GM04503 (cell line): ENCODE measurements at places on chromosomes 2 and 18.

- DNase-seq = no peak
Measured at GRCh38 chr18:35189510-35189909, 51.3 kb upstream of the ZNF397 start.

- no peak for DNase-seq
Measured at GRCh38 chr2:39483534-39483933, 46.4 kb upstream of the MAP4K3 start.

DNA sequence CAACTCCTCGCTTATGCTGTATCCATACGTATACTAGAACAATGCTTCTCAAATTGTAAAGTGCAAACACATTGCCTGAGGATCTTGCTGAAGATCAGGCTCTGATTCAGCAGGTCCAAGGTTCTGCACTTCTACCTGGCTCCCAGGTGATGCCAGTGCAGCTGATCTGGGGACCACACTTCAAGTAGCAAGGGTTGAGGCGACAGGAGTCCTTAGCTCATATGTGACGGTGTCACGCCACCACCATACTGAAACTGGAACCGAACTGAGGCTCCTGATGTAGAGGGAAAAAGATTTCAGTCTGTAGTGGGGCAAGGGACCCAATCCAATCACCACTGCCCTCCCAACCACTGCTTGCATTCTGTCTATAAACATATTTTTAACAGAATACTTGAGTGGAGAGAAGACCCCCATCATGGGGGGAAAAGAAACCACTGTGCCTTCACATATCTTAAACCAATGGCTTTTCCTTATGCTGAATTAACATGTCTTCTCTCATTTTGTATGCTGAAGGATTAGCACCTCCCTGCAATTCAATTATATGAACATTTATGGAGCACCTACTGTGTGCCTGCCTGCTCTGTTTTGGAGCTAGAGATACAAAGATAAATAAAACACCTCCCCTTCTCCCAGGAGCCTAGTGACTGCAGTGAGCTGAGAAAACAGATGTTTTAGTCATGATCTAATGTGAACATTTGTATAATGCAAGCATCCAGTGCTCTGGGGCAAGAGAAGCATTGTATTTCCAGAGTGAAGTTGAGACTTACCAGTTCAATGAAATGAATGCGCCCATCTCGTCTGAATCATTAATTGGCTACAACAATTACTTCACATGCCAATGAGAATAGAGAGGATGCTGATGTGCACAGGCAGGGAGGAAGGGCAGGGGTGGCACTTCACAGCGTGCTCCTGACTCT, 6.6 kb upstream of the ASAP2 start:
- DNase-seq = no peak

GRCh38 chr2:1774929-1775328, 30.6 kb upstream of the PXDN start:
- DNase-seq = no peak

DNA sequence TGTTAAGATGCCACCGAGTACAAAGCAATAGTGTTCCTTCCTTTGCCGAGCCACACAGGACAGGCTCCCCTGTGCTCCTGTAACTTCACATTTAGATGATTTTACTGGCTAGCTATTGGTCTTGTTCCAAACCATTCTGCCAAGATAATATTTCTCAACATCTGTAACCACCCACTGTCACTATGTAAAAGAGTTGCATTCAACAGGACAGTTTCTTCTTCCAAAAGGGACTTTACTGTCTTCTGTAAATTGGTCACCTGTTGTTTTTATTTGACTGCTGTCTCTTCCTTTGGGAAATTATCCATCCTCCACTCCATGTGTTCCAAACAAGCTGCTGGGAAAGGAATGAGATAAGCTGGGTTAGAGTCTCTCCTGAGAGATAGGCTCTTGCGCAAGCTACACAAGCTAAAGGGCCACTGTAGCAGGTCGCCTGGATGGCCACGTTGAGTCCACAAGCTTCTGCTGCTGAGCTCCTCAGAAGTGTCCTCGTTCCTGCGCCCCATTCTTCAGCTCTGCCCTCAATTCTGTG, 14.4 kb upstream of the BZW1 start:
- no peak for DNase-seq

- DNase-seq = no peak
Measured at GRCh38 chr2:121635371-121635770, 13.9 kb downstream of the CLASP1 start.

DNA sequence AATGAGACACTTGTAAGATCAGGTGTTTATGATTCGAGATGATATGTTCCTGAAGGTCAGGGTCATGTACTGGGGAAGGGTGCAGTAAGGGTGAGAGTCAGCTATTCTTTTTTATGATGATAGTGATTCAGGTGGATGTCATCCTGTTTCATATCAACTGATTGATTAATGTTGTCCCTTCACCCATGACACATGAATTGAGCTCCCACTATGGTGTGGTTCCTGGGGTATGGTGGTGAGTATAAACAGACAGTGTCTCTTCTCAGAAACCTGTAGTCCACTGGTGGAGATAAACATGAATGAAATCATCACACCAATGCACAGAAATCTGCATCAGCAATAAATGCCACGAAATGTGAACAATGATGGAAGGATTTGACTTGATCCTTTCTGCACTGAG, 37.4 kb upstream of the PAX8 start:
- DNase-seq = no peak

- DNase-seq = peak; percentile 83
Measured at GRCh38 chr2:105261061-105261460, 19.5 kb downstream of the GPR45 start.

- peak; percentile 2 for DNase-seq
Measured at GRCh38 chr2:169664978-169665930, 29.0 kb downstream of the CFAP210 start.

GRCh38 chr2:12731701-12732280, 15.1 kb downstream of the TRIB2 start:
- DNase-seq = no peak

GRCh38 chr2:216730871-216731270, 35.5 kb upstream of the IGFBP5 start:
- no peak for DNase-seq

- DNase-seq = no peak
Measured at GRCh38 chr2:215851696-215852095, 161.7 kb downstream of the MREG start.

- DNase-seq = no peak
Measured at GRCh38 chr2:32009516-32010256, 1.1 kb downstream of the MEMO1 start.

- DNase-seq = peak; percentile 38
Measured at GRCh38 chr2:206790311-206790935, 25.0 kb downstream of the FASTKD2 start.

DNA sequence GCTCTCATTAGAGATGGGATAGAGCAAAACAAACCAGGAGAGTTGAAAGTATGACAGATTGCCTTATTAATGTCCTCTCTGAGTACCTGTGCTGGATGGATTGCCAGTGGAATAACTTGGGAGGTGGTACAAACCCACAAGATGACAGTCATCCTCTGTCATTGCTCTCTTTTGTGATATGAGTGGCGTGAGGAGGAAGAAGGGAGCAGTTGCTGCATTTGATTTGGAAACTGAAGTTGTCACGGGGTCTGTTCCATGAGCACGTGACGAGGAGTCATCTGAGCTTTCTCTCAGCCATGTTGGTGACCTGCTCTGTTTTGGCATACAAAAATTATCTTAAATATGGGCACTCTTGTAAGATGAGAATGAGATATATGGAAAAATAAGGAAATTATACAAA, 204.9 kb downstream of the FAM210A start:
- DNase-seq = no peak

DNA sequence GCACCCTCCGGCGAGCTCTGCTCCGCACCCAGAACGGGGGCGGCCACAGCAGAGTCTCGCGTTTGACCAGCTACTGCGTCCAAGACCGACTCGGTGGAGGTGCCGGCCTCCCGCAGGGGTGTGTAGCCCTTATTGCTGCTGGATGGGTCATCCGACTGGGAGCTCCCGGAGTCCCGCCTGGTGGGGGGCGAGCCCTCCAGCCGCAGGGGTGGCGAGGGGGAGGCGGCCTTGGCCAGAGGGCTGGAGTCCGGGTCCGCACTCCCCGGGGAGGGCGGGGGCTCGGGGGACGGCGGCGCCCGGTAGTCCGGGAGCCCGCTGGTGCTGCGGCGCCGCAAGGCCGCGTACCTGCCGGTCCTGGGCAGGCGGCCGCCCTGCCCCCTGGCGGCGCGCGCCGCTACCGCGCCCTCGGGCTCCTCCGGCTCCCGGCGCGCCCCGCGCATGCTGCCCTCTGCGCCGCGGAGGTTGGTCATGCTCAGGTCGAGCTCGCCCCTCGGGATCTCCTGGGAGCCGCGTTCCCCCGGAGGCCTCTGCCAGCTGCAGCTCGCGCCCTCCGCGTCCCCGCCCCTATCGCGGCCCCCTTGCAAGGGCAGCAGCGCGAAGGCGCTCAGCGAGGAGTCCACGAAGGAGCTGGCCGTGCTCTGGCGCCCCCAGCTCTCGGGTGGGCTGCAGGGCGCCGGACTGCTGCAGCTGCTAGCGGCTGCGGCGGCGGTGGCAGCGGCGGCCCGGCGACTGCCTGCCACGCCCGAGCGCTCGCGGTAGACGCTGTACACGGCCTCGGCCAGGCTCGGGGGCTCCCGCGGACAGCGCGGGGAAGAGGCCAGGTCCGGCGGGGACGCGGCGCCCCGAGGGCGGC, 4.8 kb downstream of the TMEM200C start:
- no peak for DNase-seq

DNA sequence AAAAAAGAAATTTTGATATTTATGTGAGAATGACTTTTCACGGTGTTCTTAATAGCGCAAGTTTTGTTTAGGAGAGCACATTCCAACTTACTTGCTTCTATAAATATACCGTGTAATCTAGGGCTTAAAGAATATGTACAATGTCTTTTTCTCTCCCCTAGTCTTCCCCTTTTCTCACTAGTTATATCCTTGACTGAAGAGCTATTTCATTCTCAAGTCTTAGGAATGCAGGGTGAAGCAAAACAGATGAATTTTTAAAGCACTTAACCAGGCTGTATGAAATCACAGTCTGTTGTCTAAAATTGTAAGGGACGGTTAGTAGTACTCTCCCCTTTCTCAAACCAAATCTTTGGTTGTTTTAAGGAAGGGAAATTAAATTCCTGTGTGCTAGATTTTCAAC, 29.6 kb upstream of the SLC30A6 start:
- DNase-seq = peak; percentile 30

DNA sequence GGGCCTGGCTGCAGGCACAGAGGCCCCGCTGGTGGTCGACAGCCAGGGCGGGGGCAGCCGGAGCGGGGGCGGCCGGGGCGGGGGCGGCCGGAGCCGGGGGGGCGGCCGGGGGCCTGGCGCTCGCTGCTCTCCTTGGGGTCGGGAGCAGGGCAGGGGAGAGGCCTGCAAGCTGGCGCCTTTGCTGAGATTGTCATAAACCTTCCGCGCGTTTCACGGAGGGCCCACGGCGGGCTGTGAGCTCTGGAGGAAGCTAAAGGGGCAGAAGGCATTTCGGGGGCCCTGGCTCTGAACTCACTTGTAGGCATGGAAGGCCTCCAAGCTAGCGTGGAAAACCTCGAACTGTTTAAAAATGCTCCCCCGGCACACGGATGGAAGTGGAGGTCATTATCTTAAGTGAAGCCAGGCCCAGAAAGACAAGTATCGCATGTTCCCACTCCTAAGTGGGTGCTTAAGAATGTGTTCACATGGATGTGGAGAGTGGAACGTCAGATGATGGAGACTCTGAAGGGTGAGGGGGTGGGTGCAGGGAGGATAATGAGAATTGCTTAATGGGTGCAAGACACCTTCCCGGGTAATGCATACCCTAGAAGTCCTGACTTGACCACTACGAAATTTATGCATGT, 629 bp downstream of the PRELID3A start:
- no peak for DNase-seq

DNA sequence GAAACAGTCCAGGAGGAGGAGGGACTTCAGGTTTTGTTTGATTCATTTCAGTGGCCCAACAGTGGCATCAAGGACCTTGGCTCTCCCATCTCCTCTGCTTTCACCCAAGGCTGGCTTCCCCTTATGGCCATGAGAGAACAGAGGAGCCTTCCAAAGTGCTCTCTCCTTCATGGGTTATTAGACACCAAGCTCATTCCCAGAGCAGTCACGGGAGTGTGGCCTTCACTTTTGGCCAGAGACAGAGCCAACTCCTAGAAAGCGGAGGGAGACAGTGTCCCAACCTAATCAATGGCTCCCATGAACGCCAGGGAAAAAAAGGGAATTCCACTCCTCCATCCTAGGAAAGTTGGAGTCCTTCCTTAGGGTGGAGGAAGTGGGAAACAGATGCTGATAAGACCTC, 871 bp upstream of the DUSP28 start:
- DNase-seq = no peak

DNA sequence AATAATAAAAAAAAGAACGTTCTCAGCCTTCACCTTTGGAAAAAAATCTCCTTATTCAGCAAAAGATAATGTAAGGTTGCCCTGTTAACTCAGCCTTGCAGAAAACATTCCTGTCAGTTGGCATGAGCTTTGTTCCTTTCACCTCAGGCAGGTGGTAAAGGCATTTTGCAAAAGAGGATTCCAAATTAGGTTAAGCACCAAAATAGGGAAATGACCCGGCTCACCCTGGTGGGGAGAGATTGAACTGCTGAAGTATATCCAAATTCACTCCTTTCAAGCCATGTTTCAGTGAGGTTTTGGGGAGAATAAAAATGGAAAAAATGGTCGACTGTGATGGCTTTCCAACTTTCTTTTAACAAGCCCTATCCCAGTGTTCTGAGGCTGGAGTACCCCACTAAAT, 1988.8 kb upstream of the PIK3C3 start:
- no peak for DNase-seq

GRCh38 chr2:40844353-40845277, 392.7 kb upstream of the SLC8A1 start:
- no peak for DNase-seq

DNA sequence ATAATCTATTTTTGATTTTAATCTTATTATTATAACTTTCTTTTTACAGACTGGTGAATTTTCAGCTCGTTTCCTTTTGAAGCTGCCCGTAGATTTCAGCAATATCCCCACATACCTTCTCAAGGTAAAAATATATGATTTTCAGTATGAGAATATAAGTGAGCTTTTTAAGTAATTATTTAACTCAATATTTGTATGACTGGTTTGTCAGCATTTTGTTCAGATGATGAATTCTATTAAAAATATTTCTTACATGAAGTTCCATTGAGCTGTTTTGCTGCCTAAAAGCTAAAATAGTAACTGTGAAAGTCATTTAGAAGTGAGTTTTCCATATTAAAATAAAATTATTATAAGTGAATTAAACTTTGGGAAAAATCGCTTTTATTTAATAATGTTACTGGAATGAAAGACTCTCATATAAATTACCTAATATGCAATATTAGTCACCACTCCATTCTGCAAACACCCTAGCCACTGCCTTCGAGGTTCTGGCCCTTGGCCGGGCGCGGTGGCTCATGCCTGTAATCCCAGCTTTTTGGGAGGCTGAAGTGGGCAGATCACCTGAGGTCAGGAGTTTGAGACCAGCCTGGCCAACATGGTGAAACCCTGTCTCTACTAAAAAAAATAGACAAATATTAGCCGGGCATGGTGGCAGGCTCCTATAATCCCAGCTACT, 155.3 kb downstream of the BABAM2 start:
- DNase-seq = no peak

DNA sequence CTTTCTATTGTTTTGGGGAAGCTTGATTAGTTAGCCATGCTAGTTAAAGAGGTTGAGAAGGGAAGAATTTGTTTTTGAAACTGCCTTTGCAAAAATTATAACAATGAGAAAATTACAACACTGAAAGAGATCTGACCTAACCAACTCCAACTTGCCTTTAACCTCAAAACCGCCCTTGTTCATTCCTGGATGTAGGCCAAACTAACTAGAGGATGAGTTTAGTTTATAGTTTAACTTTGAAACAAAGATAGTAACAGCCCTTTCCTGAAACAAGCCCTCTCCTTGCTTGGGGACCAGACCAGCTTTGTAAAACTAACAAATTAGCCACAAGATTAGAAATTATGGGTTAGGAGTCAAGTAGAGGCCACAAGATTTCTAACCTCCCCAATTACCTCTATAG, 713.9 kb downstream of the CPS1 start:
- DNase-seq = no peak

GRCh38 chr2:177211169-177211568, 1.4 kb upstream of the HNRNPA3 start:
- DNase-seq = no peak
